ENCODE measurements at places on chromosomes 1 and 21. TPM values are rescaled to one million over a fixed set of nuclear protein-coding genes. Genes with fewer than 3 reads are reported as not detected.

DNA sequence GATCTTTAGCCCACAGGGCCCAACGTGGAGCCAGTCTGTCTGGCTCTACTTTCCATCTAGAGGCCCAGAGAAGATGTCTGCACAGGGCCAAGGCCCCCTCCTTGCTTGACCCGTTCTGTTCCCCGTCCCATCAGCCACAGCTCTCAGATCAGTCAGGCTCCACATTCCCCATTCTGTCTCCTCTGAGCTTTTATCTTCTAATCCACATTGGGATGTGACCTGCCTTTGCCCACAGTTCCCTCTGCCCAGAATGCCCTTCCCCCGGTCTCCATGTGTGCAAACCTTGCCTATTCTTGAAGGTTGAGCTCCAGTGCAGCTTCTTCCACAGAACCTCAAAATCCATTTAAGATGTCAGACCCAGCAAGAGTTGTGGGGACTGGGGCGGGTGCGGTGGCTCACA, 53.3 kb upstream of the WASF2 start:
- DNase-seq = no peak

DNA sequence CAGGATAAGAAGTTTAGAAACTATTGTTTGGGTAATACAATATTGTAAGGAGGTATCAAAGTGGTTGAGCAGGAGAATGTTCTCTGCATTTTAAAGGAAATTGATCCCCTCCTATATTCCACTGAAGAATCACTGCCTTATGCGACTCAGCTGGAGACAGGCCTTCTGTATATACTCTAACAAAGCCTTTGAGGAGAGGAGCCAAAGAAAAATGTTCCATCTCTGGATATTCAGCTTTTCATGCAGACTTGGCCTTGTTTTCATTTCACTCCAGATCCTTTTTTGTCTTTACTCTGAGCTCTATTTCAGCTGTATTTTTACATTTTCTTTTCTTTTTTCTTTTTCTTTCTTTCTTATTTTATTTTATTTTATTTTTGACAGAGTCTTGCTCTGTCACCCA, 42.1 kb upstream of the S1PR1 start:
- no peak for DNase-seq

GRCh38 chr1:87600854-87601253, 272.2 kb downstream of the LMO4 start:
- DNase-seq = no peak

GRCh38 chr1:78884685-78885452, 121.7 kb downstream of the ADGRL4 start:
- DNase-seq = no peak

SYT6 gene
- 3.5 TPM for total RNA-seq

DNA sequence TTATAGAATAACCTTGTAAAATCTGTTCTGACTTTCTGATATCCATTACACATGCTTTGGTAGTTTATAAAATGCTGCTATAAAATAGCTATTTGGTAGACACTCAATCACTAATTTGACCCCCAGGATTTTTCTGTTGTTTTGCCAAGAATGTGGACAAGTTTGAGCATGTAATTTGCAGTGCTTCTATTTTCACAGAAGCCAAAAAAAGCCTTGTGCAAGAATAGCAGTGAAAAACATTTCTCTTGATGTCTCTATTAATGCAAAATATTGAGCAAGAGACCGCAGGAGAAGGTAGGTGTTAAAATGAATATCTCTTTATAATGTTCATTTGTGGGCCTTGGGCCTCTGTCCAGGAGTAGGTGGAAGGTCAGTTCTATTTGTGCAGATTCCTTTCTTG, 22.5 kb downstream of the MAP3K7CL start:
- DNase-seq = no peak

DNA sequence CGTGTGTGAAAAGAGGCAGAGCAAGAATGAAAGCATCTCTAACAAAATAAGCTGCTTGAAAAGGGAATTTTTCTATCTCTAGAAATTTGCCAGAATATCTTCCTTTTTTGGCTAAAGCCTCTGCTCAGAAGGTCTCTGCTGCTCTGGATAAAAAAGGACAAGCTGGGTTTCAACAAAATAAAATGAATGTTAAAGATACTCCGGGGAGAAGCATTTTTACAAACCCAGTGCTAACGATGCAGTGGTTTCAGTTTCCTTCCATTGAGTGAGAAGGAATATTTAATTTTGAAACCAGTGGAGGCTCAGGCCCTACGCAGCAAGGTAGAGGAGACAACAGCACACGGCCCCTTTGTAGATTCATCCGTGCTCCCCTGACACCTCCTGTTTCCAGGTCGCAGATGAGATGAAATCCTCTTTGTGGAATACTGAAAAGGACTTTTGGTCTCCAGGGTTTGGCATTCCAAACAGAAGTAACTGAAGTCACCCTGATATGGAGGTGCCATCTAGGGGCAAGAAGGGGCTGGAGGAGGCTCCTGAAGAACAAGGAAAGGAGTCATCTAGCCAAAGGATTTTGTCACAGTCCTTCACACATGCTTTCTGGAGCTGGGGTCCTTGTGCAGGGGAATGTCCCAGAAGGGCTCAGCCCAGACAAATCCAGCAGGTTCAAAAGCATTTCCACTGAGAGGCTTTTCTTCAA, 65.7 kb upstream of the SYT6 start:
- no peak for DNase-seq

IGSF3 gene
- total RNA-seq = 27.2 TPM

GRCh38 chr21:34864370-34865149, 184.5 kb downstream of the RUNX1 start:
- no peak for DNase-seq

DNA sequence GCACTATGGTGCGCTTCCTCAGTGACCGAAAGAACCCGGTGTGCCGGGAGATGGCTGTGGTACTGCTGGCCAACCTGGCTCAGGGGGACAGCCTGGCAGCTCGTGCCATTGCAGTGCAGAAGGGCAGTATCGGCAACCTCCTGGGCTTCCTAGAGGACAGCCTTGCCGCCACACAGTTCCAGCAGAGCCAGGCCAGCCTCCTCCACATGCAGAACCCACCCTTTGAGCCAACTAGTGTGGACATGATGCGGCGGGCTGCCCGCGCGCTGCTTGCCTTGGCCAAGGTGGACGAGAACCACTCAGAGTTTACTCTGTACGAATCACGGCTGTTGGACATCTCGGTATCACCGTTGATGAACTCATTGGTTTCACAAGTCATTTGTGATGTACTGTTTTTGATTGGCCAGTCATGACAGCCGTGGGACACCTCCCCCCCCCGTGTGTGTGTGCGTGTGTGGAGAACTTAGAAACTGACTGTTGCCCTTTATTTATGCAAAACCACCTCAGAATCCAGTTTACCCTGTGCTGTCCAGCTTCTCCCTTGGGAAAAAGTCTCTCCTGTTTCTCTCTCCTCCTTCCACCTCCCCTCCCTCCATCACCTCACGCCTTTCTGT, 7.3 kb upstream of the PIGV start:
- DNase-seq = no peak

DNA sequence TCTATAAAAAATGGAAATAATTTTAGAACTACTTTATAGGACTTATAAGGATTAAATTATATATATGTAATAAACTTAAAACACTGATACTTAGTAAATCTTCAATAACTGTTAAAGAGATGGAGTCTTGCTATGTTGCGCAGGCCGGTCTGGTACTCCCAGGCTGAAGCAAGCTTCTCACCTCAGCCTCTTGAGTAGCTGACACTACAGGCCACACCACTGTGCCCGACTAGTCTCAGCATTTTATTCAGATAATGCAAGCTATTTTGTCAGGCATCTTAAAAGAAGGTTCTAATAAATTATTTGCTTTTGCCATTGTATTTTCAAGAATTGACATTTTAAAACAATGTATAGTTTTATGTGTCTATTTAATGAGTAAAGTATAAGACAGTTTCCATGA, 20.8 kb downstream of the CNST start:
- DNase-seq = no peak

PRAMEF15 gene
- total RNA-seq = not detected

CCDC185 gene
- total RNA-seq = not detected

GRCh38 chr1:238099871-238100270, 209.1 kb upstream of the ZP4 start:
- no peak for DNase-seq

NUDT17 gene
- total RNA-seq = 4.5 TPM

DNA sequence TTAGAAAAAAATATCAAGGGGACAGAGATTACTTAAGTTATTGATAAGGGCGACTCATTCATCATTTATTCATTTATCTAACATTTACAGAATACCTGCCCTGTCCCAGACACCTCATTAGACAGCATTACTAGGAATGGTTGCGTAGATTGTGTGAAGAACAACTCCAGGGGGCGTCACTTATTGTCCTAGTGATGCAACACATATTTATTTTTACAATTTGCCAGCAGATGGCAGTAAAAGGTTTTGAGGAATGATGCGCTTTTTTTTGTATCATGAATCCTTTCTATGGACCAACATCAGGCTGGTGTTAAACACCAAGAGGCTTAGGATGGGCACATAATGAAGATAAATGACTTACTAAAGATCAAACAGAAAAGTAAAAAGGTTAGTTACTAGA, 5.5 kb downstream of the NCAM2 start:
- no peak for DNase-seq

GRCh38 chr1:236645016-236645680, 40.8 kb upstream of the HEATR1 start:
- no peak for DNase-seq

DNA sequence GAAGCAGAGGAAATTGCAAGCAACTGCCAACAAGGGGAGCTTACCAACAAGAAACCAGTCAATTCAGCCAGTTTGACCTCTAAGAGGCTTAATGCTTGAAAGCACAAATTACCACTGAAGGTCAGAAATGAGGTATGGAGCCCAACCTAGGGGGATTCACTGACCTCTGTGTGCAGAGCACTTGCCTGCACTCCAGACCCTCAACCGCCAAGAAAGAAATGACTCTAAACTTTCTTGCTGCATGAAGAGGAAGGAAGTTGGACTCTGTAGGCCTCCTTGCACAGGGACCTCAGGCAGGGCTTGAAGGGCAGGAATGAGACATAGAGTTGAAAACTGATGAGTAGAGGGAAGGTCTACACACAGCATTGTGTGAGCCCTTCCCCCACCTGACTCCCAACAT, 10.0 kb downstream of the ARMH1 start:
- no peak for DNase-seq

MROH7 gene
- total RNA-seq = not detected

Measured in neural crest cell (in vitro differentiated cells).